ENCODE measurements at places on chromosomes 1 and 21.

- DNase-seq, result no peak
Observed at GRCh38 chr1:173554541-173555250, 48.2 kb downstream of the SLC9C2 start.

DNA sequence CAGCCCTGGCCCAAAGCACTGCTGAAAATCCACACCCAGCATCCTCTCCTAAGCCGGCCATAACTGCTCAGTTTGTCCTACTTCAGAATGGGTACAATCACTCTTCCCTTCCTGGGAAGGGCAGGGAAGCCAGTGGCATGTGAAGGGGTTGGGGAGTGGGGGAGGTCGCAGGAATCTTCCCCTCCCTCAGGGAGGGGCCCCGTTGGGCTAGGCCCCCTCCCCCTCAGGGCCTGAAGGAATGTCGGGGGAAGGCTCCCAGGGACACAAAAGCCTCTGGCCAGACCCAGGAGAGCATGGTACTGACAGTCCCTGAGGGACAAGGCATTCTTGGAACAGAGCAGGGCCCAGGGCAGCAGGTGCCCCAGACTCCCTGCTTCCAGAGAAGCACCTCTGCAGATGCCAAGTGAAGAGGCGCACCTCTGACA, 1.2 kb downstream of the ELOVL1 start:
- DNase-seq, result no peak

- DNase-seq, result no peak
Observed at GRCh38 chr1:171622152-171622462, at the start of gene MYOCOS. TSS of gene MYOCOS (plus strand) at chr1:171622243. CDS start at chr1:171623884, 1,641 bp downstream.

- DNase-seq, result no peak
Observed at GRCh38 chr1:159171254-159171687, at the start of gene CADM3. TSS of gene CADM3 (plus strand) at chr1:159171615. CDS start at chr1:159171766, 151 bp downstream.

- no peak for DNase-seq
Observed at GRCh38 chr1:20903437-20903836, 116.3 kb upstream of the HP1BP3 start.

DNA sequence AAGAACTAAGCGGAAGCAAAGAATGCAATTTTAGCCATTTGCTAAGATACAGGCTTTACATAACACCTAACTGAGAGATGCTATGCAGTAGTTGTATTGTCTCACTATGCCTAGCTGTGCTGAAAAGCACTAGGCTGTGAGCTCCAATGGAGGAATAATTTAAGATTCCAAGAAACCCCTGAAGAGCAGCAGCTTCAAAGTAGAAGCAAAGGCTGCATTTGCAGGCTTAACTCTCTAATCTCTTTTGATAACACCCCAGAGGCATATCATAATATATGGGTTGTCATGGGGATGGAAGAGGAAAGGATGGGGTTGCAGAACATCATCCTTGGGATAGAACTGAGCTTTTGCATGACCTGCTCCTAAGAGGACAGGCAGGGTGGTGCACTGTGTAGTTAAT, 102.0 kb downstream of the ERG start:
- no peak for DNase-seq

- DNase-seq, result no peak
Observed at GRCh38 chr1:199336745-199337640, 690.5 kb upstream of the NR5A2 start.

- DNase-seq, result no peak
Observed at GRCh38 chr1:69657971-69658370, 90.2 kb downstream of the LRRC7 start.

DNA sequence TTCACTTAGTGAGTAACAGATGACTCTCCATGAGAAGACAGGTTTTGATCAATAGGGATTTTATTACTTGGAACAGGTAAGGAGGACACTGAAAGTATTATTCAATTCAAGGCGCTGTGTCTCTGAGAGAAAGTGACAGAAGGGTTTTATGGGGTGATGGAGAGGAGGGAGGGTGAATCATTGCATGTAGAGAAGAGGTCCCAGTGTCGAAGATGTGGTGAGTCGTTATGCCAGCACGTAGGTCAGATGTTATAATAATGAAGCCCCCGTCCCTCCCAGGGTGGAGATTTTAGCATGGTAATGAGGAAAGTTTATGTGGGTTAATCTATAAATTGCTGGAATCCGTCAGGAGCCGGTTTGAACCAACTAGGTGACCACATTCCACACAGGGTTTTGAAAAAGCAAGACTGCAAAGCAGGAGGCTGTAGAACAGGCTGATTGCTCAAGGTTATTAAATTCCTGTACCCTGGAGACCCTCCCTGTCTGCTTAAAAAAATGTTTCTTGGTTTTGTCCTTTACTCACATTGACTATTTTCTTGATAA, 586.4 kb upstream of the TMPRSS15 start:
- no peak for DNase-seq

DNA sequence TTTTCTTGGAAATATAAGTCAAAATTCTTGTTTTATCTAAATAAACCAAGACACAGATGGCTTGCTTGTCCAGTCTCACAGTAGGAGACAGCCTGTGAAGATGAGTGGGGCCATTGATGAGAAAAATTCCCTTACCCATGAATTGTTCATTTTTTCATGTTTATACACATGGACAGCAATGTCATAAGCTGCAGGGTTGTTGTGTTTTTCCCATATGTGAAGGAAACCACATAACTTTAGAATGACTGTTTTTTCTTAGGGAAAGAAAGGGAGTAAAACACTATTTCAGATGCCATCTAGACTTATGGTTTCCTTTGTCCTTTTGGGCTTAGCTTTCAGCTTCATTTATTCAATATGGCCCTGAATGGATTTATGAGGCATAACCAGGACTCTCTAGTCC, 622.5 kb upstream of the NR5A2 start:
- DNase-seq, result no peak

- no peak for DNase-seq
Observed at GRCh38 chr1:25654109-25654660, 37.6 kb downstream of the MAN1C1 start.

Measured in CD8-positive, alpha-beta memory T cell (primary cell).